ENCODE measurements at places on chromosomes 1 and 21. TPM values are rescaled to one million over a fixed set of nuclear protein-coding genes. Genes with fewer than 3 reads are reported as not detected.

TP73 gene
- 0.33 TPM for total RNA-seq

MTMR11 gene
- 3.1 TPM for total RNA-seq

EXO1 gene
- 0.98 TPM for total RNA-seq

GRCh38 chr1:212641956-212642355, 33.4 kb downstream of the ATF3 start:
- no peaks in the 10 kb centered on the region for H3K36me3 ChIP-seq
- no peaks in the 10 kb centered on the region for H3K27me3 ChIP-seq
- no peak overlapping the region for H3K27ac ChIP-seq

- no peak for DNase-seq
- no peaks in the 10 kb centered on the region for H3K36me3 ChIP-seq
- H3K27ac ChIP-seq: no peak overlapping the region
- H3K4me1 ChIP-seq: no peaks in the 10 kb centered on the region
These were observed 42.9 kb upstream of the CD53 start for GRCh38 chr1:110829955-110830553.

- H3K27ac ChIP-seq: peak overlapping the region; percentile 98
- peak overlapping the region; percentile 87 for H3K4me3 ChIP-seq
- DNase-seq: peak; percentile 92
- H3K27me3 ChIP-seq: no peaks in the 10 kb centered on the region
- no peaks in the 10 kb centered on the region for H3K36me3 ChIP-seq
These were observed 350 bp upstream of the S100A6 start for GRCh38 chr1:153536012-153536670.

DNA sequence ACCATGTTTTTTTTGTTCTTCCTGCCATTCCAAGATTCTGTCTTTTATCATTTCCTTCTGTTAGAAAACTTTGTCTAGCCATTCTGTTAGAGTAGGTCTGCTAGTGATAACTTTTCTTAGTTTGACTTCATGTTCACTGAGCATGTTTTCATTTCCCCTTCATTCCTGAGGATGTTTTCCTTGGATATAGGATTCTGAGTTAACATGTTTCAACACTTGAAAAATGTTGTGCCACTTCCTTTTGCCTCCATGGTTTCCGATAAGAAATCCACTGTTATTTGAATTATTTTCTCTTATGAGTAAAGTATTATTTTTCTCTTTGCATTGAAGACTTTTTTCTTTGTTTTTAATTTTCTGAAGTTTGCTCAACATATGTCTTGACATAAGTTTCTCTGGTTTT, 66.7 kb downstream of the ATP1A1 start:
- no peaks in the 10 kb centered on the region for H3K27me3 ChIP-seq
- H3K4me3 ChIP-seq: no peak overlapping the region
- H3K4me1 ChIP-seq: no peaks in the 10 kb centered on the region
- no peak for DNase-seq

GRCh38 chr1:107739201-107739600, 225.8 kb downstream of the VAV3 start:
- H3K4me3 ChIP-seq: no peak overlapping the region
- no peaks in the 10 kb centered on the region for H3K36me3 ChIP-seq
- H3K27ac ChIP-seq: no peak overlapping the region
- no peaks in the 10 kb centered on the region for H3K4me1 ChIP-seq
- DNase-seq: no peak

- H3K36me3 ChIP-seq: no peaks in the 10 kb centered on the region
- no peaks in the 10 kb centered on the region for H3K27me3 ChIP-seq
- DNase-seq: peak; percentile 38
- no peak overlapping the region for H3K4me3 ChIP-seq
These were observed 5.1 kb upstream of the SSR2 start for GRCh38 chr1:156025876-156026275.

DNA sequence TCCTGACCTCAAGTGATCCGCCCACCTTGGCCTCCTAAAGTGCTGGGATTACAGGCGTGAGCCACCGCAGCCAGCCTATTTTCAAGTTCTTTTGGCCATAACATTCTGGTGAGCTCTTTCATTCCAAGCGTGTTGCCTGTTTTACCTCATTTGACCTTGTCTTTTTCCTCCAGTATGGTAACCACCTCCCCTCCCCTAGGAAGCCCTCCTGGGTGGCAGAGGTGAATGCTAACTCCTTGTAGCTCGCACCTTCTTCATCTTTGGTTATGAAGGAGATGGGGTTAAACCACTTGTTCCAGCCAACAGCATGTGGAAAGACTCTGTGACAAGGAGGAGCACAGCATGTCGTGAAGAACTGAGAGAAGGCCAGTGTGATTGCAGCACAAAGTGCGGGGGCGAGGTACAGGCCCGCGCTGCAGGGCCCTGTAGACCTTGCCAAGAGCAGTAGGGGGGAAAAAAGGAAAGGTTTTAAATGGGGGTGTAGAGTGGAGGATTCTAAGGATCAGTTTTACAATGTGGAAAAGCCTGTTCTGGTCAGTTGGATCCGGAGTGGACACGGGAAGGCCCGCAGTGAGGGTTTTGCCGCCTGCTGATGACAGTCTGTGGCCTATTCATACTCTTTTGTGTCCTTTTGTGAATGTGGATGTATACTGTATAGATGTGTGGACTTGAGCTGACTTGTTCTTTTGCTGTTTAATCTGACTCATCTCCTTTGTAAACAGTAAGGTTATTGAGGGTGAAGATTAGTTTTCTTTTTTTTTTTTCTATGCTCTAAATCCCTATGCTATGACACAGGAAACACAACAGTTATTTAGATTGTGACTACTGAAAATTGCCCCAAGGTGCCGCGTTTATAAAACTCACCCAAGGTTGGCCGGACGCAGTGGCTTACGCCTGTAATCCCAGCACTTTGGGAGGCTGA, 7.5 kb upstream of the ZNF436 start:
- peaks cover 36% of the 10 kb centered on the region for H3K4me1 ChIP-seq
- H3K27me3 ChIP-seq: no peaks in the 10 kb centered on the region
- no peaks in the 10 kb centered on the region for H3K36me3 ChIP-seq
- DNase-seq: peak; percentile 74

- H3K27ac ChIP-seq: no peak overlapping the region
- H3K27me3 ChIP-seq: no peaks in the 10 kb centered on the region
- H3K36me3 ChIP-seq: no peaks in the 10 kb centered on the region
- DNase-seq: no peak
- no peaks in the 10 kb centered on the region for H3K4me1 ChIP-seq
These were observed 56.6 kb upstream of the CR2 start for GRCh38 chr1:207397525-207397926.

DNA sequence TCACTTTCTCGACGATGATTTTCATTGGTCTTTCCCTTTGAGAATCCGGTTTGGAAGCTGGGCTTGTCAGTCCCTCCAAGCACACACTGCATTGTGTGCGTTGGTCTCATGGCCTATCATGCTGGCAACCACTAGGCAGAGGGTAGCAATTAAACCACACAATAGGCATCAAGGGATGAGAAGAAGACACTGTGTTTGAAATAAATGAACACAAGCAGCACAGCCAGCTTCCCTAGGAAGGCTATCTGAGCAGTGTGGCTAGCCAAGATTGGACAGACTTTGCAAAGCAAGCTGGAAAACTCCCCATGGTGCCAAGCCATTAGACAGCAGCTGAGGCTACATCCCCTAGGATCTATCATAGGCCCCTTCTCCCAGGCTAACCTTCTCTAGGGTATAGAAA, 288.7 kb downstream of the NUF2 start:
- no peak overlapping the region for H3K27ac ChIP-seq
- H3K4me3 ChIP-seq: no peak overlapping the region
- no peaks in the 10 kb centered on the region for H3K36me3 ChIP-seq
- no peaks in the 10 kb centered on the region for H3K4me1 ChIP-seq

DNA sequence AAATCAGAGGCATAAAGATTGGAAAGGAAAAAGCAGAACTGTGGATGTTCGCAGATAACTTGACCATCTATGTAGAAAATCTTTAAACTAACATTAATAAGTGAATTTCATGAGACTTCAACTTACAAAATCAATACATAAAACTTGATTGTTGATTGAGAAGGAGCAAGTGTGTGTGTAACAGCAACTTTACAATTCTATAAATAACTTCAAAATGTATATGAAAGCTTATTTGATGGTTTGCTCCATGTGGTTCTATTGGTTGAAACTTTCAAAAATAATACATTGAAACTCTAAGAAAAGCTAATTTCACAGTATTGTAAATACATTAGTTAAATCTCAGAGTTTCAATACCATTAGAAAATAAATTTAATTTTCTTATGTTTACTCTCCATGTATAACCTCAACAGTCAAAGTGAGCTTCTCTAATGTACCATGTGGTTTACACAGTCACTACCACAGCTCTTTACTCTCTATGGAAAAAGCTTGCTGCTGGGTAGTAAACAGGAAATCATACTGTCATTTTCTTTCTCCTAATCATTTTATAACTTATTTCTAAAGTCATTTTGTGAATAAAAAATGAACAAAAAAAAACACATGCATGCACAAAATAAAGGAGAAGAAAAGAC, 12.0 kb downstream of the AKT3 start:
- no peaks in the 10 kb centered on the region for H3K36me3 ChIP-seq
- H3K4me1 ChIP-seq: peaks cover 4% of the 10 kb centered on the region
- H3K4me3 ChIP-seq: no peak overlapping the region
- no peaks in the 10 kb centered on the region for H3K27me3 ChIP-seq
- no peak overlapping the region for H3K27ac ChIP-seq
- DNase-seq: no peak

GRCh38 chr1:11156963-11157362, 32.2 kb upstream of the ANGPTL7 start:
- H3K4me3 ChIP-seq: no peak overlapping the region
- no peak for DNase-seq
- peaks cover 7% of the 10 kb centered on the region for H3K4me1 ChIP-seq
- no peaks in the 10 kb centered on the region for H3K27me3 ChIP-seq

GRCh38 chr1:207794861-207795260, 43.0 kb downstream of the CD46 start:
- H3K27ac ChIP-seq: no peak overlapping the region
- no peak for DNase-seq
- H3K27me3 ChIP-seq: no peaks in the 10 kb centered on the region
- peaks cover 6% of the 10 kb centered on the region for H3K4me1 ChIP-seq

- H3K36me3 ChIP-seq: no peaks in the 10 kb centered on the region
- no peak overlapping the region for H3K4me3 ChIP-seq
- H3K27me3 ChIP-seq: no peaks in the 10 kb centered on the region
- peak; percentile 44 for DNase-seq
- H3K27ac ChIP-seq: no peak overlapping the region
These were observed 105.8 kb upstream of the WNT4 start for GRCh38 chr1:22248746-22249145.

DNA sequence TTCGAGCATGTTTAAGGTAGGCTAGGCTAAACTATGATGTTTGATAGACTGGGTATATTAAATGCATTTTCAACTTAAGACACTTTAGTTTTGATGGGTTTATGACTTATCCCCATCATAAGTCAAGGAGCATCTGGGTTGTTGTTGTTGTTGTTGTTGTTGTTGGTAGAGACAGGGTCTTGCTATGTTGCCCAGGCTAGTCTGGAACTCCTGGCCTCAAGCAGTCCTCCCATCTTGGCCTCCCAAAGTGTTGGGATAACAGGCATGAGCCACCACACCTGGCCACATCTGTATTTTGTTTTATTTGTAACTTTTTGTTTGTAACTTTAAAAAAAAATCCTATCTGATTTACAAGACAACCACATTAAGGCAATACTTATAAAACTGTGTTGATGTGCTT, 17.5 kb downstream of the DBT start:
- H3K4me3 ChIP-seq: no peak overlapping the region
- H3K27me3 ChIP-seq: no peaks in the 10 kb centered on the region
- H3K27ac ChIP-seq: no peak overlapping the region
- H3K4me1 ChIP-seq: no peaks in the 10 kb centered on the region
- DNase-seq: no peak
- H3K36me3 ChIP-seq: no peaks in the 10 kb centered on the region

GRCh38 chr1:153567621-153568366, 2.1 kb upstream of the S100A2 start:
- DNase-seq: no peak
- no peak overlapping the region for H3K4me3 ChIP-seq
- H3K36me3 ChIP-seq: no peaks in the 10 kb centered on the region
- no peaks in the 10 kb centered on the region for H3K27me3 ChIP-seq
- peaks cover 35% of the 10 kb centered on the region for H3K4me1 ChIP-seq
- H3K27ac ChIP-seq: peak overlapping the region; percentile 99
